Hypothalamus (tissue), 51 donors: ENCODE measurements at places on chromosomes 4 and X.
A peak's percentile ranks its signal among the peaks of the same experiment; 100 is the strongest.

- DNase-seq: no peak
Observed at GRCh38 chrX:119189115-119189514, 47.0 kb upstream of the PGRMC1 start.

DNA sequence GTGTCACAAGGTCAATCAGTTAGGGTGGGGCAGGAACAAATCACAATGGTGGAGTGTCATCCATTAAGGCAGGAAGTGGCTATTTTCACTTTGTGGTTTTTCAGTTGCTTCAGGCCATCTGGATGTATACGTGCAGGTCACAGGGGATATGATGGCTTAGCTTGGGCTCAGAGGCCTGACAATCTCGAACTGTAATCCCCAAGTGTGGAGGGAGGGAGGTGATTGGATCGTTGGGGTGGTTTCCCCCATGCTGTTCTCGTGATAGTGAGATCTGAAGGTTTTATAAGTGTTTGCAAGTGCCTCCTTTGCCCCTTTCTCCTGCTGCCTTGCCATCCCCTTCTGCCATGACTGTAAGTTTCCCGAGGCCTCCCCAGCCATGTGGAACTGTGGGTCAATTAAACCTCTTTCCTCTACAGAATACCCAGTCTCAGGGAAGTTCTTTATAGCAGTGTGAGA, 36.7 kb upstream of the STS start:
- DNase-seq: no peak

GRCh38 chr4:88659055-88659889, 38.4 kb downstream of the NAP1L5 start:
- no peak for DNase-seq

- DNase-seq: peak; percentile 59
Observed at GRCh38 chr4:144174401-144175067, 34.0 kb upstream of the GYPA start.

- DNase-seq: no peak
Observed at GRCh38 chrX:123339221-123339905, 155.3 kb downstream of the GRIA3 start.

DNA sequence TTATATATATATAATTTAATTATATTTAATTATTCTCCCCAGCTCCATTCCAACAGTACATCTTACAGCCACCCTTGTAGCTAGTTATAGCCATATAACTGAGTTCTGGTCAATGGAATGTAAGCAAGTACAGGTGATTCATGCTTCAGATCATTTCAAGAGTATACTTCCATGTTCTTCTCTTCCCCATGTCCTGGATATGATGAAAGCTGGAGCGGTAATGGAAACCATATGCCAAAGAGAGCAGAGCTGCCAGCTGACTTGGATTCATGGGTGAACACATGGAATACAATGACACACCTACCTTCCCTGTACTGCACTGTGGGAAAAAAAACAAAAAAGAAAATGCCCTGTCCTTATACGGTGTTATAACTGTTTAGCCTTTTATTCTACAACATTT, 17.5 kb upstream of the CORIN start:
- no peak for DNase-seq

DNA sequence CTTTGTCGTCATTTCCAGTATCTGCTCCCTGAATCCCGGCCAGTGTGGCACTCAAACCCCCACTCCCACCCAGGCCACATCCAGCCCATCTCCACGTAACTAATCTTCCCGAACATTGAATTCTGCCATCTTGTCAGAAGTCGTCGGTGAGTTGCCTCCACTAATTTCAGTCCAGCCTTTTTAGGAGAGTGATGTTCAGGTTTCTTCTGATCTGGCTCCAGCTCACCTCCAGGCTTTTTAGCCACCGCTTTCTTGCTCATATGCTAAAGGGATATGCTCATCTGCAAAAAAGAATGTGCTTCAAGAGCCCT, 1.3 kb downstream of the TMEM165 start:
- DNase-seq: no peak

- no peak for DNase-seq
Observed at GRCh38 chr4:146283758-146284651, 69.7 kb downstream of the REELD1 start.

- DNase-seq: no peak
Observed at GRCh38 chr4:101282076-101282844, 65.1 kb downstream of the PPP3CA start.

DNA sequence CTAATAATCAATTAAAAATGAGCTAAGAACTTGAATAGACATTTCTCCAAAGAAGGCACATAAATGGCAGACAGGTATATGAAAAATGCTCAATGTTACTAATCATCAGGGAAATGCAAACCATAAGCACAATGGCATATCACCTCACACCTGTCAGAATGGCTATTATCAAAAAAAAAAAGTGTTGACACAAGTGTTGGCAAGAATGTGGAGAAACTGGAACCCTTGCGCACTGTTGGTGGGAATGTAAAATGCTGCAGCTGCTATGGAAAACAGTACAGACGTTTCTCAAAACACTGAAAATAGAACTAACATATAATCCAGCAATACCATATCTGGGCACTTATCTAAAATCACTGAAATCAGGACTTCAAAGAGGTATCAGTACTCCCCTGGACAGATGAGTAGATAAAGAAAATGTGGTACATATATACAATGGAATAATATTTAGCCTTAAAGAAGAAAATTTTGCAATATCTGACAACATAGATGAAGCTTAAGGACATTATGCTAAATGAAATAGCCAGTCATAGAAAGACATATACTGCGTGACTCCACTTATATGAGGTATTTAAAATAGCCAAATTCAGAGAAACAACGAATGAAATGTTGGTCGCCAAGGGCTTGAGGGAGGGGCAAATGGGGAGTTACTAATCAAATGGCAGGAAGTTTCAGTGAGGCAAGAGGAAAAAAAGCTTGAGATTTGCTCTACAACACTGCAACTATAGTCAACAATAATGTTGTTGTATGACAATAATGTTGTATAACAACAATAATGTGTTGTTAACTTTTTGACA, 175.5 kb downstream of the WDFY3 start:
- no peak for DNase-seq

DNA sequence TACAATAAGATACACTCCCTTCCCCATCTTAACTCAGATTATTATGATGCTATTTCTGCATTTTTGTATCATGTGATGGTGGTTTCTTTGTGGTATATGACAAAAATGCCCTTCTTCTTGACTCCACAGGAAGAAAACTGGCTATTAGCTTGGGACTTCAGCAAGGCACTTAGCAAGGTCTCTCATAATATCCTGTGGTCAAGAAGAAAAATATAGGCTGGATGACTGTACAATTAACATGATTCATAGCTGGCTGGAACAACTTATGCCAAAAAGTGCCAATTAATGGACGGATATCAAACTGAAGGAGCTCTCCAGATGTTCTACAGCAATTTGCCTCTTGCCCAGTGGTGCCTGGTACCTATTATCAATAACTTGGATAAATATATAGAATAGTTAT, 2.3 kb upstream of the MID1IP1 start:
- DNase-seq: no peak

- no peak for DNase-seq
Observed at GRCh38 chrX:1925053-1925481, 310.2 kb downstream of the ASMT start.

DNA sequence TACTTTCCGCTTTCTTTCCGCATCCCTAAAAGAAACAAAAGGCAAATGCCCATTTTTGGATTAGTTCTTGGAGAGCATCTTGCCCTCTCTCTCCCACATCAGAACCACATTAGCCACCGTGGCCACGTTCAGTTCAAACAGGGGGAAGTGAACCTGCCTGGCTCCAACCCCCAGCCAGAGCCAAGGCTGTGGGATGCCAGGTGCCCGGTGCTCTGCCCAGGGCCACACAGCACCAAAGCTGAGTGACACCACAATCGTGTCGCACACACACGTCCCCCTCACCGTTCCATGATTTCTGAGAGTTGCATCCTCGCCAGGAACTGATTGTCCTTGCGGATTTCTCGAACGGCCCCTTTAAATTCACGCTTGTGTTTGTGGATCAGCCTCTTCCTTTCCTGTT, 24.3 kb downstream of the NOP14 start:
- DNase-seq: no peak

DNA sequence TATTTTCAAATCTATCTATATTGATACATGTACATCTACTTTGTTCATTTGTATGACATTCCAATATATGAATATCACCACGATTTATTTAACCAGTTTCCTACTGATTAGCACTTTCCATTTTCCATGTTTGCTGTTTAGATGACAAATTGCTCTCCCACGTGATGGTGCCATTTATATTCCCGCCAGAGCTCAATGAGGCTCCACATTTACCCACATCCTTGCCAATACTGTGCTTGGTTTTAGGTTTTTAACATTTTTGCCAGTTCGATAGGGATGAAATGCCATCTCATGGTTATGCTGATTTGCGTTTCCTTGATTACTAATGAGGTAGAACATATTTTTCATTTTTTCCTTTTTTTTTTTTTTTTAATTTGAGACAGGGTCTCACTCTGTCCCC, 86.7 kb upstream of the TRIM2 start:
- DNase-seq: no peak

GRCh38 chr4:179415847-179416223, 1973.6 kb upstream of the AGA start:
- no peak for DNase-seq
